ENCODE measurements at places on chromosomes 16 and 17. TPM values are rescaled to one million over a fixed set of nuclear protein-coding genes. Genes with fewer than 3 reads are reported as not detected.

The RAB40C gene
- 9.5 TPM for polyA plus RNA-seq

The RHBDF1 gene
- 62.6 TPM for polyA plus RNA-seq

DNA sequence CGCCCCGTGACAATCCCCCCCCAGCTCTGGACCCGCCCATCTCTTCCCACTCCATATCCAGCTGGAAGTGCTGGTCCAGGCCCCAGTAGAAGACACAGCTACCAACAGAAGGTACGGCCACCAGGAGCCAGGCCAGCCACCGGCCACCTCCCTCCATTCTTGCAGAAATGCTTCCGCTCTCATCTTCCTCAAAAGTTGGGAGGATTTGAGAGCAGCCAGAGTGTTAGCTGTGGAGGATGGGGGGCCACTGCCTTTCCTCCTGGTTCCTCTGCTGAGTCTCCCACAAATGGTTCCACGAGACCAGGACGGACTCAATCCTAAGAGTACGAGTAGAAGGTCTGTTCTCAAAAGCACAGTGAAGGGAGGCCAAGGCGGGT lies 78.3 kb downstream of the GAS7 start:
- DNase-seq = no peak

- DNase-seq = no peak
Measured at GRCh38 chr17:80106751-80107150, 5.4 kb downstream of the GAA start.

DNA sequence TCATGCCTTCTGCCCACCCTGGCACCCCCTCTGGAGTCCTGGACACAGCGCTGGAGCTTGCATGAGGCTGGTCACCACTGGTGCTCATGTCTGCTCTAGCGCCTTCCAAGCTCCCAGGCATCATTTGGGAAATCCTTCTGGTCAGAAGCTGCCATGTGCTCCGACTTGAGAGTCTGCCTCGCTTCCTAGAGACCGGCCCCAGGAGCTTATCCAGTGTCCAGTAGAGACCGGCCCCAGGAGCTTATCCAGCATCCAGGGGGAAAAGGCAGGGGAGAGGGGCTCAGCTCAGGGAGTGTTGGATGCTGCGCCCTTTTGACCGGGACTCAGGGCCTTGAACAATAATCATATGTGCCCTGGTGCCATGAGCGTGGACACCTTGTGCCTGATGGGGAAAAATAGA lies 106.3 kb downstream of the RAP1GAP2 start:
- DNase-seq = no peak

All from GM23248 (cell line).